Motor neuron (in vitro differentiated cells): ENCODE measurements at places on chromosomes 7 and 10. TPM values are rescaled to one million over a fixed set of nuclear protein-coding genes. Genes with fewer than 3 reads are reported as not detected.

Gene NACAD
- total RNA-seq, result 11.0 and 13.0 TPM in 2 replicates

Gene CPA1
- total RNA-seq, result 0.18 and 0.21 TPM in 2 replicates

Gene BTBD16
- 0.27 and 0.50 TPM in 2 replicates for total RNA-seq

Gene GARIN1A
- 0.77 and 1.1 TPM in 2 replicates for total RNA-seq

Gene LIPF
- 1.3 TPM in 1 of 2 replicates, not detected in the other for total RNA-seq

Gene CALML3
- total RNA-seq, result 0.15 and 0.45 TPM in 2 replicates

Gene PLEKHS1
- 0.19 TPM in 1 of 2 replicates, not detected in the other for total RNA-seq

Gene GBX1
- total RNA-seq, result 1.0 TPM in 1 of 2 replicates, not detected in the other

Gene C10orf67
- total RNA-seq, result 0.41 TPM in 1 of 2 replicates, not detected in the other

Gene HMX3
- total RNA-seq, result 0.42 and 0.96 TPM in 2 replicates

Gene PRKCQ
- total RNA-seq, result 1.7 and 2.1 TPM in 2 replicates

Gene ACTL6B
- 38.1 and 40.3 TPM in 2 replicates for total RNA-seq

Gene ELN
- total RNA-seq, result 1.3 and 3.4 TPM in 2 replicates

Gene DCLRE1C
- total RNA-seq, result 10.8 and 12.5 TPM in 2 replicates

Gene EIF5AL1
- 0.21 and 0.27 TPM in 2 replicates for total RNA-seq

Gene TACR2
- total RNA-seq, result 0.63 and 0.93 TPM in 2 replicates

Gene SYT15B
- 2.1 and 2.4 TPM in 2 replicates for total RNA-seq

Gene CLDN4
- total RNA-seq, result 0.17 and 0.32 TPM in 2 replicates

Gene BAMBI
- total RNA-seq, result 14.6 and 16.6 TPM in 2 replicates

Gene MMD2
- 0.43 and 1.1 TPM in 2 replicates for total RNA-seq

Gene GIMAP6
- 1.0 TPM in 1 of 2 replicates, not detected in the other for total RNA-seq
